ENCODE measurements at places on chromosomes 6 and 20.

DNA sequence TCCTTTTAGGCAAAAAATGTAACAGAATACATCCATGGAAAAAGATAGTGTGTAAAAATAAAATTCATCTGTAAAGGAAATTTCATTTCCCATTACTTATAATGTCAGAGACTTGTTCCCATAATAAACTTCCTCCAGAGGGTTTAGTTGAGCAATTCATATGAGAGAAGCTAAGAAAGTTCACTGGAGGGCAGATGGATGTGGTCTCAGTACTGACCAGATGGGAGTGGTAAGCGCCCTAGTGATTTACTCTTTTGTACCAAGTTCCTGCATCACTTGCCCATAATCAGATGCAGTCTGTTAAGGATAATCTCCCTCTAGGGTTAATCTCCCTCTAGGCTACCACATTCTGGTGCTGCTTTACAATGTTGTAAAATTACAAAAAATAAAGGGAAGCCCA, 61.7 kb downstream of the ESF1 start:
- DNase-seq: no peak

DNA sequence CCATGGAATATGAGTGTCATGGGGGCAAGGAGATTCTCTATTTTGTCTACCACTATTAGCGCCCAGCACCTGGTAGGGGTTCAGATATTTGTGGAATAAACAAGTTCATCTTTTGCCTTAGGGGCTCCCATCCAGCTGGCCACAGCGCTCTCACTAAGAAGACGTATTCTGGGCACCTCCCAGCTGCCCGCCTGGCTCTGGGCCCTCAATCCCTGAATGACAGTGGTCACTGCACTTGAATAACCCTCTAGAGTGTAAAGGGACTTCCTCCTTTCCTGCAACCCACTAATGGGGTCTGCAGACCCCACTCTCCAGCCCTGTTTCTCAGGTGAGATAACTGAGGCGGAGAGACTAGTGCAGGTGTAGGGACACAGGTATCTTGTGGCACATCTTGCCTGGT, 36.2 kb downstream of the SNX5 start:
- DNase-seq: no peak

DNA sequence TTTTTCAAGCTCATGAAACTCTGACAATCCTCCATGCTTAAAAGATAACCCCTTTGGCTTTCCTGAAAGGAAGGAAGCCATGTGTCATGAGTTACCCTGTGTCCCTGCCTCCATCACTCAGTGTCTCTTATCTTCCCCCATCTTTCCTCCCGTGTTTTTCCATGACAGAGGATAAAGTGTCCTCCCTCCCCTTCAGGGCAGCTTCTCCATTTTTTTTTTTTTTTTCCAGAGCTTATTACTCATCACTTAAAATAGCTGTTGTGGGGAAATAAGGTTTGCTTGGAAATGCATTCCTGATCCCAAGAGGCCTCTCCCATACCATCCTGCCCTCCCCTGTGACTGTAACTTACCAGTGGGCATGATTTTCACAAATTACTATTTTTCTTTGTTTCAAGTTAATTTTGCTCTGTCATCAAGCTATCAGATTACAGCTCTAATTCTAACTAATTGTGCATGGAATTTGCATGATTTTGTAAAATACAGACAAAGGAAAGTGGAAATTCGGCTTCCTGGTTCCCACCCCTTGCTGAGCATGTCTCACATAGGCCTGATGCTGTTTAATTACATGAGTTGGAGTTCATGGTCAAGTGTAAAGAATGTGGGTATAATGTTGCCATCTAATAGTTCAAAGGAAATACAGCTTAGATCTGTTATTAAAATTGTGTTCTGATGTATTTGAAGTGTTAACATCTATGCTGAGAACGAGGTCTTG, 614.5 kb upstream of the FLRT3 start:
- DNase-seq: no peak

- no peak for DNase-seq
Observed at GRCh38 chr6:119978274-119978889, 628.8 kb upstream of the MAN1A1 start.

GRCh38 chr6:53361549-53362031, 12.8 kb upstream of the ELOVL5 start:
- DNase-seq: no peak

DNA sequence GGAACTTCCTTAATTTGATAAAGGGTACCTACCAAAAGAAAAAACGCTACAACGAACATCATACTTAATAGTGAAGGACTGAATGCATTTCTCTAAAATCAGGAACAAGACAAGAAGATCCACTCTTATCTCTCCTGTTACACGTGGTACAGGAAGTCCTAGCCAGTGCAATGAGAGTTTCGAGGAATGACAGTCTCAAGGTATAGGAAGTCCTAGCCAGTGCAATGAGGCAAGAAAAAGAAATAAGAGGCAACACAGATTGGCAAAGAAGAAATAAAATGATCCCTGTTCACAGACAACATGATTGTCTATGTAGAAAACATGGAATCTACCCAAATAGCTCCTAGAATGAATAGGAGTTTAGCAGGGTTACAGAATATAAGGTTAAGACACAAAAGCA, 167.8 kb upstream of the MLN start:
- DNase-seq: no peak

DNA sequence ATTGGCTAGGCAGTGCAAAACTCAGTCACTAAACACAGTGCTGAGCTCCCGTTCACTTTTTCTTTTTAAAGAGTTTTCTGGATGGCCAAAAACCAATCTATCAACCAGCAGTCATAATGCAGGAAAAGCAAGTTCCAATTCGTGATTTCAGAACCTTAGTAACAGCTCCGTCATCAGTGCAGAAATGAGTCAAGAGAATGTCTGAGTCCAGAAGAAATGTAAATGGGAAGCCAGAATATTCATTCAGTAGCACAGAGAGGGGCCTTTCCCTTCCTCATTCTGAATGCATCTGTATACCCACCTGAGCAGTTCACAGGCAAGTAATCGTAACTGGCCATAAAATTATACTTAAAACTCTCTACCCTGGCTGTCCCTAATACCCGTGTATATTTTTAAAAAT, 20.4 kb downstream of the HUS1B start:
- DNase-seq: no peak

GRCh38 chr6:135675862-135676261, 175.6 kb upstream of the PDE7B start:
- DNase-seq: no peak

DNA sequence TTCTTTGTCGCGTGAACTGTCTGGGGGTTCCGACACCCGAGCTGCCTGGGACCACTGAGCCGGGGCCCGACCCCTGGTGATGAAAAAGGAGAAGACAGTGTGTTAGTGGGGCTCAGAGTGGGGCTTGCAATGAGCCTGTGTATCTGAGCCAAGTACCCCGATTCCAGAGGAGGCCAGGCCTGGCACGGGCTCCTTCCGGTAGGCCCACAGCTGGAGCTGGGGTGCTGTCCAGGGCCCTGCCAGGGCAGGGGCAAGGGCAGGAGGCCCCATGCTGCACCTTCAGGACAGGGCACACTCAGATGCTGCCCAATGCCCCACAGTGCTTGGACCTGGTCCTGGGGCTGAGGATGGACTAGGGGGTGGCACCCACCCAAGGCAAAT, 89.4 kb downstream of the TAF4 start:
- no peak for DNase-seq

DNA sequence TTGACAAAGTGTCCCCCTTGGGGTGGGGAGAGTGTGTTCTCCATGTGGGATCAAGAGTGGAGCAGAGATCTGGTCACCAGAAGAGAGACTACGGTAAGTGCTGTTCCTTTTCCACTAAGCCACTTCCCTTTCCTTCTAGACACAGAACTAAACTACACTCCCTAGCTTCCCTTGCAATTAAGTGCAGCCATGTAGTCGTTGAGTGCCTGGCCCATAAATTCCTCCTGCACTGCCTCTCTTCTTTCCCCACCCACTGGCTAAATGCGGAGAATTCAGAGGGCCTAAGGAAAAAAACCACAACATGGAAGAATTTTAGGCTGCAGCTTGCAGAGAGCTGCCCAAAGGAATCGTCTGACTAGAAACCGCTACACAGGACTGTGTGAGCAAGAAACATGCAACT, 1.5 kb downstream of the WDR27 start:
- no peak for DNase-seq

GRCh38 chr20:35616465-35617396, 1.1 kb downstream of the SPAG4 start:
- DNase-seq: peak; percentile 63

DNA sequence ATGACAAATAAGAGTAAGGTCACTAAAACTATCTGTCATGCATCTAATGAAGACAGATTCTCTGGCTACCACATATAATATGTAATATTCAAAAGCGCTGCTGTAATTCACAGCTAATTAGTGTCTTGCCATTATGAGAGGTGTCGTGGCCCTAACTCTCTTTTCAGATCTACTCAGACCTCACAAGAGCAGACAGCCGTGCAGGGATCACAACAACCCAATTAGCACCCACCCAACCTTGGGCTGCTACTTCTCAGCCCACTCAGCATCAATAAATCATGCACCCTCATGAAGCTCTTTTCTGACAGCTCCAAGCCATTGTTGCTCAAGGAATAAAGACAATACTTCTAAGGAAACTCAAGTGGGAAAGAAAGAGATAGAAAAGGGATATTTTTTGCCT, 61.5 kb downstream of the FRK start:
- DNase-seq: no peak

DNA sequence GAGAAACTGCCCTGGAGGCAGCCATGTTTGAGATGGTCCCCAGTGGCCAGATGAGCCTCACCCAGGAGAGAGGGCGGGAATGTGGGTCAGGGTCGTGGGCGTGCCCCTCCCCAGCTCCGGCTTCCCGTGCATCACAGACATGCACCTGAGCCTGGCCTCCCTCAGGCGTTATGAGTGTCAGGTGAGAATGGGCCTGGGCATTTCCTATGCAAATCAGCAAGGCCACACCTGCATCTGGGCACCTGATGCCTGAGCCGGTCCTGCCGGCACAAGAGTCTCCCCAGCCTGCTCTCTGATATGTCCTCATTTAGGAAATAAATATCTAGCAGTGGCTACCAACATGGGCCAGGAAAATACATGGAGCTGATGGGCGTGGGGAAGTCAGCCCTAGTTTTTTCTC, 82.4 kb downstream of the RAMACL start:
- no peak for DNase-seq

GRCh38 chr6:119742188-119742803, 392.7 kb upstream of the MAN1A1 start:
- DNase-seq: no peak

DNA sequence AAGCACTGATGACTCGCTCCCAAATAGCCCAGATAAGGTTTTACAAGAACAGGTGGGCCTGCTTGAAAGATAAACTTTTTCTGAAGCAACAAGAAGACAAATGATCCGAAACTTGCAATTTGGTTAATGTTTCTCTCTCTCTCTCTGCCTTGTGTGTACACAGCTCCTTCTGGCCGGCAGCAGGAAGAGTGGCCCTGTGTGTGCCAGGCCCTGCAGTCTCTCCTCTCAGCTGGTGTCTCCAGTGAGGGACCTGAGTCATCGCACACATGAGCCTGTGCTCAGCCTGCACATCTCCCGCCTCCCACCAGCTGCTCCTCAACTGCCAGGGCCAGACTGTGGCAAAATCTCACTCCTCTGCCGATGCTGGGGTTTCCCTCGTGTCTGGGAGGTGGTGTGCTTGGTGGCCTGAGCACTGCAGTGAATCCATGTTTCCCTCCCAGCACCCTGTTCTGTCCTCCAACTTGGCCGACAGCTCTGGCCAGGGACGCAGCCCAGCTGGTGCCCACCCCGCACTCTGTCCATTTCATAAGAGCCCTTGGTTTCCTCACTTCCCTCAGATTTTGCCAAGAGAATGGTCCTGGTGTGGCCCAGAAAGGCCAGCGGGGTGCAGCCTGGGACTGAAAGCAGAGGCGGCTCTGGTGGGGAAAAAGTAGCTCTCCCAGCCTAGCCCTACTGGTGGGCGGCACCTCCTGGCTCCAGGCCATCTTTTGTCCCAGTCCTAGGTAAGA, 49.4 kb downstream of the ERMARD start:
- no peak for DNase-seq
